ENCODE measurements at places on chromosomes 11 and 22.

GRCh38 chr11:93817426-93818348 is 32.7 kb downstream of the VSTM5 start:
- no peaks in the 10 kb centered on the region for H3K4me1 ChIP-seq
- H3K27me3 ChIP-seq, result no peaks in the 10 kb centered on the region
- no peak overlapping the region for H3K4me3 ChIP-seq
- H3K36me3 ChIP-seq, result peaks cover 4% of the 10 kb centered on the region
- H3K27ac ChIP-seq, result no peak overlapping the region

DNA sequence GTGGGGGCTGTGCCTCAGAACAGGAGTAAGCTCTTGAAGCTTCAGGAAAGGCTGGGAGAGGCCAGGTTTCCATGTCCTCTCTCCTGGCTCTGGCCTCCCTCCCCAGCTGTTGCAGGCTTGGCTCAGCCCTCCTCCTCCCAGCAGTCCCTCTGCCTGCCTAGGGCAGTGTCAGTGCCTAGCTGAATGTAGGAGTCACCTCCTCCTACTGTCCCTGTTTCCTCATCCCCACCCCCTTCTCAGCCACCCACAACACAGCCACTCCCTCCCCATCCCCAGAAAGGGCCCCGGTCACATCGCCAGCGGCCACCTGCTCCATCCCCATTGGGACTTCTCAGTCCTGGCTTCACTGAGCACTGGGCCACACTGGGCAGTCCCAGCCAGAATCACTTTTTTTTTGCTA is 2.9 kb upstream of the FBLN1 start:
- H3K27me3 ChIP-seq, result peaks cover 29% of the 10 kb centered on the region
- no peak overlapping the region for H3K4me3 ChIP-seq
- no peak overlapping the region for H3K27ac ChIP-seq
- no peaks in the 10 kb centered on the region for H3K36me3 ChIP-seq
- H3K4me1 ChIP-seq, result peaks cover 37% of the 10 kb centered on the region

- no peak overlapping the region for H3K4me3 ChIP-seq
- H3K4me1 ChIP-seq, result no peaks in the 10 kb centered on the region
- no peaks in the 10 kb centered on the region for H3K36me3 ChIP-seq
- DNase-seq, result no peak
- H3K27me3 ChIP-seq, result no peaks in the 10 kb centered on the region
Observed at GRCh38 chr11:15136166-15136565, 21.4 kb downstream of the INSC start.

GRCh38 chr11:64998141-64998540 is 1.4 kb upstream of the BATF2 start:
- DNase-seq, result no peak
- H3K4me1 ChIP-seq, result no peaks in the 10 kb centered on the region
- H3K27me3 ChIP-seq, result no peaks in the 10 kb centered on the region
- H3K36me3 ChIP-seq, result no peaks in the 10 kb centered on the region
- no peak overlapping the region for H3K27ac ChIP-seq

DNA sequence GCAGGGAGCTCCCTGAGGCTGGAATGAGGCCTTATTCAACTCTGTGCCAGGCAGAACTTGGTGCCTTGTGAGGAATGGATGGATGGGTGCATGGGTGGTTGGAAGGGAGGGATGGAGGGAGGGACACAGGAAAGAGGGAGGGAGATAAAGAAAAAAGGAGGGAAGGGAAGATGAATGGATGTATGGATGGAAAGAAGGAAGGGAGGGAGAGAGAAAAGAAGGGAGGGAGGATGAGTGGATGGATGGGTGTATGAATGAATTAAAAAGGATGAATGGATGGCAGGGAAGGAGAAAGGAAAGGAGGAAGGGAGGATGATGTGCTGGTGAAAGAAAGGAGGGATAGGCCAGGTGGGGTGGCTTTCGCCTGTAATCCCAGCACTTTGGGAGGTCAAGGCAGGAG is 34.6 kb downstream of the KCNC1 start:
- H3K36me3 ChIP-seq, result no peaks in the 10 kb centered on the region
- no peak for DNase-seq
- H3K27me3 ChIP-seq, result peaks cover 3% of the 10 kb centered on the region
- no peak overlapping the region for H3K27ac ChIP-seq
- H3K4me1 ChIP-seq, result no peaks in the 10 kb centered on the region
- no peak overlapping the region for H3K4me3 ChIP-seq

DNA sequence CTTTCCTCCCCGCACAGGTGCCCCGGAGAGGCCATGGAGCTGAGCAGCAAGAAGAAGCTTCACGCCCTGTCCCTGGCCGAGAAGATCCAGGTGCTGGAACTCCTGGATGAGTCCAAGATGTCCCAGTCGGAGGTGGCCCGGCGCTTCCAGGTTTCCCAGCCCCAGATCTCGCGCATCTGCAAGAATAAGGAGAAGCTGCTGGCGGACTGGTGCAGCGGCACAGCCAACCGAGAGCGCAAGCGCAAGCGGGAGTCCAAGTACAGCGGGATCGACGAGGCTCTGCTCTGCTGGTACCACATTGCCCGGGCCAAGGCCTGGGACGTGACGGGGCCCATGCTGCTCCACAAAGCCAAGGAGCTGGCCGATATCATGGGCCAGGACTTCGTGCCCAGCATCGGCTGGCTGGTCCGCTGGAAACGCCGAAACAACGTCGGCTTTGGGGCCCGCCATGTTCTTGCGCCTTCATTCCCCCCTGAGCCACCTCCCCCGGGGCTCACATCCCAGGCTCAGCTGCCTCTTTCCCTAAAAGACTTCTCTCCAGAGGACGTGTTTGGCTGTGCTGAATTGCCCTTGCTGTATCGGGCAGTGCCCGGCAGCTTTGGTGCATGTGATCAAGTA is 1.3 kb downstream of the TIGD3 start:
- peaks cover 11% of the 10 kb centered on the region for H3K4me1 ChIP-seq
- peak overlapping the region; percentile 80 for H3K4me3 ChIP-seq
- H3K27ac ChIP-seq, result no peak overlapping the region

DNA sequence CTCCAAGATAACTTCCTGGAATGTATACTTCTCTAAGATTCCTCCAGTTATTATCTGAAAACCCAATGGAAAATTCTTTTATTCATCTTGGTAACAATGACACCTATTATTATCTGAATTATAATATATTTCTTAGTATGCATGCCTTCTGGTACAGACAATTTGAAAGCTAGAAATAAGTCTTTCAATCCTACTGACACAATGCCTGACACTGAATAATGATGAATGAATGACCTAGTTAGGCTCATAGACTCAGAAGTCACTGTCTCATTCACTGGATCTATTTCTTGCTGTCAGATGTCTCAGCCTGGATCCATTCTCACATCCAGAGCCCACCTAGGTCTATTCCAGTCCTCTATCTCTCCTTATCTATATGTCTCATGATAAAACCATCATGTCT is 1126.7 kb upstream of the CCDC90B start:
- H3K36me3 ChIP-seq, result no peaks in the 10 kb centered on the region
- H3K4me1 ChIP-seq, result no peaks in the 10 kb centered on the region
- H3K4me3 ChIP-seq, result no peak overlapping the region
- no peak overlapping the region for H3K27ac ChIP-seq

DNA sequence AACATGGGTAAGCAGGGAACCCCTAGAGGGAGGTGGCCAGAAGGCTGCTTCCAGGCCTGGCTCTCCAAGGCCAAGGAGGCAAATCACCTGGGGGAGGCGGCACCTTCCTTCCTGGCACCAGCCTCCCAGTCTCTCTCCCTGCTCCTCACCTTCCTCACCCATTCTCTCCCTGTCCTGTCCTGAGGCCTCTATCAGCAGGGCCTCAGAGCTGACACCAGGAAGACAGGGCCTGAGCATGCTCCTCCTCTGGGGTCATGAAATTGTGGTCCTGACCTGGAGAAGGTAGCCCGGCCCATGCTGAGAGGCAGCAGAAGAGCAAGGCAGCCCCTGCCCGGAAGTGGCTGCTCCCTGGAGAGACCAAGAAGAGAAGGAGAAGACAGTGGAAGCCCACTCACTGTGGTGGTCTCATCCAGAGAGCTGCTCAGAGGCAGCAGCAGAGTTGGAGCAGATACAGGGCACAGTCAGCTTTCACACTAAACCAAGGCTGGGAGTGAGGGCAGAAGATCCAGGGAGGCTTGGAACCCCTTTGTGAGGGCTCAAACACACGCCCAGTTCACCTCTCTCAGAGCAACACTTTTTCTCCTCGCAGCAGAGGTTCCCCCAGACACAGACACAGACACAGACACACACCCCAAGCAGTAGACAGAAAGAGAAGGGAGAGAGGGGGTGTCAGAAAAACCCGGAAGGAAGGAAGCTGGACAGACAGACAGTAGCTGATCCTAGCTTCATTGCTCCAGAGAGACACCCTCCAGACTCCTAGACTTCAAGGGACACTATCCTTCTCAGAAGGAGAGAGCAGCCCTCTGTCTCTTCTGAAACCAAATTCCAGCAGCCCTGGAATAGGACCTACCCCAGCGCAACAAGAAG is 1.8 kb downstream of the BCL9L start:
- no peak for DNase-seq
- peak overlapping the region; percentile 94 for H3K4me3 ChIP-seq
- H3K36me3 ChIP-seq, result no peaks in the 10 kb centered on the region
- peaks cover 57% of the 10 kb centered on the region for H3K4me1 ChIP-seq

GRCh38 chr11:45023065-45023365 is 72.3 kb upstream of the TP53I11 start:
- H3K27ac ChIP-seq, result no peak overlapping the region
- DNase-seq, result no peak
- H3K4me1 ChIP-seq, result peaks cover 16% of the 10 kb centered on the region
- no peaks in the 10 kb centered on the region for H3K27me3 ChIP-seq

DNA sequence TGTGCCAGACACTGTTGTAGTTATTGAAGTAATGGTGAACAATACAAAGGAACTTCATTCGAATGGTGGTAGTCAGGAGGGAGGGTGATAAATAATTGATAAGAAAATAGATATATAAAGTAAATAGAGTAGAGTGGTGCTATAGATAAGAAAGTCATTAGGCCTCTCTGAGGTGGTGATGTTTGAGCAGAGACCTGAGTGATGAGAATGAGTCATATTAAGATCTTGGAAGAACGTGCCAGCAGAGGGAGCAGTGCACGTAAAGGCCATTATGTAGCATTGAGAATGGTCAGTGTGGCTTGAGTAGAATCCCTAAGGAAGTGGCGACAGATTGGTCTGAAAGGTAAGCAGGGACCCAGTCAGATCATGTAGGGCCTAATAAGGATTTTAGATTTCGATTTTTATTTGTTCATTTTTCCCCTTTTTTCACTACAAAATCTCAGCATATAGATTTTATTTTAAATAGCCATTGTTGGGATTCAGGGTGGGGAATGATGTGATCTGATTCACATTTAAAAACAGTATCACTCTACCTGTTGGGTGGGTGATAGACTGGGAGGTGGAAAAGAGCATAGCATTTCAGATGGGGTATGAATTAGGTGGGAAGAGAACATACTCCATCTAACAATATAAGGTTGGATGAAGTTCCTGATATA is 44.7 kb downstream of the CCDC90B start:
- H3K4me1 ChIP-seq, result no peaks in the 10 kb centered on the region
- H3K36me3 ChIP-seq, result no peaks in the 10 kb centered on the region
- no peaks in the 10 kb centered on the region for H3K27me3 ChIP-seq

- H3K27ac ChIP-seq, result no peak overlapping the region
- DNase-seq, result no peak
- no peaks in the 10 kb centered on the region for H3K36me3 ChIP-seq
- no peaks in the 10 kb centered on the region for H3K27me3 ChIP-seq
- H3K4me1 ChIP-seq, result peaks cover 5% of the 10 kb centered on the region
- no peak overlapping the region for H3K4me3 ChIP-seq
Observed at GRCh38 chr11:117973503-117973860, 12.7 kb upstream of the IL10RA start.

- no peaks in the 10 kb centered on the region for H3K27me3 ChIP-seq
- H3K4me1 ChIP-seq, result no peaks in the 10 kb centered on the region
- no peak overlapping the region for H3K4me3 ChIP-seq
- no peaks in the 10 kb centered on the region for H3K36me3 ChIP-seq
- no peak overlapping the region for H3K27ac ChIP-seq
- DNase-seq, result no peak
Observed at GRCh38 chr11:75166791-75167190, 15.9 kb downstream of the SLCO2B1 start.

GRCh38 chr22:38221908-38222796 is 20.4 kb downstream of the MAFF start:
- H3K27me3 ChIP-seq, result no peaks in the 10 kb centered on the region
- no peak overlapping the region for H3K4me3 ChIP-seq
- DNase-seq, result no peak
- H3K27ac ChIP-seq, result peak overlapping the region; percentile 59
- peaks cover 29% of the 10 kb centered on the region for H3K4me1 ChIP-seq

DNA sequence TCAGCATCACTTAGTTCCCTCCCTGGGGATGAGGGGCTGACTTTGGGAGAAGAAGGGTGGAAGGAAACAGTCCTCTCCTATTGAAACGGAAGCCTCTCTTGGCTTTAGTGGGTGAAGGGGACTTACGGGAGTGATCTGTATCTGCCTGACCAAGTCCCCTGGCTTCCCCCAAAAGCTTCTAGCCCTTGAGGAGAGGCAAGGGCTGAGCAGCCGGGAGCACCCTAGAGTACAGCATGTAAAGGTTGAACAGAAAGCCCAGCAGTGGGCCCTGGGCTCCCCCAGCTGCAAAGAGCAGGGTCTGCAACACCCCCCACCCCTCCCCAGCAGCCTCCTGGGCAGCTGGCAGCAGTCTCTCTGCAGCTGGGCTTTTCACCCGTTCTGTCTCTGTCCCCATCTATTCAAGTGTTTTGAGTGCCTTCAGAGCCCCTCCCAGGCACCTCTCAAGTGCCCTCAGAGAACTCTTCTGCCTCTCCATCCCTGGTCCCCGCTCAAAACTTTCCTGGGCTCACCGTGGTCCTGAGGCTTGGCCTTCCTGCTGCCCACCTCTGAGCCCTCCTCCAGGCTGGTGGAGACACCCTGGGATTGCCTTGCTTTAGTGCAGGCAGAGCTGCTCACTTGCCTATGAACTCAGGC is 2.7 kb downstream of the CAPN5 start:
- no peak overlapping the region for H3K4me3 ChIP-seq
- no peaks in the 10 kb centered on the region for H3K27me3 ChIP-seq
- H3K27ac ChIP-seq, result peak overlapping the region; percentile 86
- H3K36me3 ChIP-seq, result no peaks in the 10 kb centered on the region

GRCh38 chr11:71118671-71119250 is 133.6 kb downstream of the SHANK2 start:
- no peak for DNase-seq
- no peaks in the 10 kb centered on the region for H3K36me3 ChIP-seq
- H3K27ac ChIP-seq, result no peak overlapping the region
- no peak overlapping the region for H3K4me3 ChIP-seq
- peaks cover 12% of the 10 kb centered on the region for H3K4me1 ChIP-seq

- DNase-seq, result no peak
- H3K4me3 ChIP-seq, result no peak overlapping the region
- H3K4me1 ChIP-seq, result no peaks in the 10 kb centered on the region
- no peaks in the 10 kb centered on the region for H3K36me3 ChIP-seq
Observed at GRCh38 chr11:64173616-64174355, 7.9 kb upstream of the MACROD1 start.

DNA sequence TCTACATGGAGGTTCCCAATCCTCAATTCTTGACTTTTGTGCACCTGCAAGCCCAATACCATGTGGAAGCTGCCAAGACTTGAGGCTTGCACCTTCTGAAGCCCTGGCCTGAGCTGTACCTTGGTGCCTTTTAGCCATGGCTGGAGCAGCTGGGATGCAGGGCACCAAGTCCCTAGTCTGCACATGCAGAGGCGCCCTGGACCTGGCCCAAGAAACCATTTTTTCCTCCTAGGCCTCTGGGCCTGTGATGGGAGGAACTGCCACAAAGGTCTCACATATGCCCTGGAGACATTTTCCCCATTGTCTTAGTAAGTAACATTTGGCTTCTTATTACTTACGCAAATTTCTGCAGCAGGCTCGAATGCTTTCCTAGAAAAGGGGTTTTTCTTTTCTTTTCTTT is 431.9 kb upstream of the ANO5 start:
- no peak overlapping the region for H3K4me3 ChIP-seq
- no peak overlapping the region for H3K27ac ChIP-seq
- H3K4me1 ChIP-seq, result no peaks in the 10 kb centered on the region
- H3K36me3 ChIP-seq, result no peaks in the 10 kb centered on the region

All from tibial nerve (tissue), 4 donors.